ENCODE measurements at places on chromosomes 1 and 21. TPM values are rescaled to one million over a fixed set of nuclear protein-coding genes. Genes with fewer than 3 reads are reported as not detected.

DNA sequence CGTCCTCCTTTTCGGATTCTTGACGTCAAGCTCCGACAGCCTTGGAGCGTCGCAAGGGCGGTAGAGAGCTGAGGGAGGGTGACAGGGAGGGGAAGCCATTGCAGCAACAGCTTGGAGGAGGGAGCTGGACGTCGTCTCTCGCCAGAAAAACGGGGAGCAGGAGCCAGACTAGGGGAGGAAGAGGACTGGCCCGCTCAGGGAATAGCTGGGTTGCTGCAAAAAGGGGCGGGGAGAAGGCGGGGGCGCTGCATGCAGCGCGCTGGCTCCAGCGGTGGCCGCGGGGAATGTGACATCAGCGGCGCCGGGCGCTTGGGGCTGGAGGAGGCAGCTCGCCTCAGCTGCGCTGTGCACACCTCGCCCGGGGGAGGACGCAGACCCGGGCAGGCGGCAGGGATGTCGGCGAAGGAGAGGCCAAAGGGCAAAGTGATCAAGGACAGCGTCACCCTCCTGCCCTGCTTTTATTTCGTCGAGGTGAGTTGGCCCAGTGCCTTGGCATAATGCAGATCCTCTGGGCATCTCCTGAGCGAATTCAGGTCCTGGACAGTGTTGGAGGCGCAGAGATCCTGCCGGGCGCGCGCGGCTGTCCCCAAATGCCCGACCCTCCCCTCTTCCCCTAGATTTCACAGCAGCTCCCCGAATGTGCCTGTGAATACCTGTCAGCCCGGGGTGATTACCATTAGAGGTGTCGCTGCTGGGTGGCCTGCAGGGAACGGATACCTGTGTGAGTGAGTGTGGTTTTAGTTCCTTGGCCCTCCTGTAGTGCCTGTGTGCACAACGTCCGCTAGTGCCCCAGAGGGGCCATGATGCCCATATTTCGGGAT, at the start of gene PLPPR4:
PLPPR4 (plus strand) TSS at position 292 of the 821 bp plus-strand sequence; CDS start at position 394, 102 bp downstream.
- peak; percentile 57 for DNase-seq

GRCh38 chr1:228977741-228978140, 242.5 kb downstream of the RHOU start:
- DNase-seq: no peak

GRCh38 chr1:28208818-28209441, 23.9 kb downstream of the DNAJC8 start:
- DNase-seq: peak; percentile 59

FMO3 gene
- total RNA-seq: 0.88 TPM

DSCAM gene
- not detected for total RNA-seq

DNA sequence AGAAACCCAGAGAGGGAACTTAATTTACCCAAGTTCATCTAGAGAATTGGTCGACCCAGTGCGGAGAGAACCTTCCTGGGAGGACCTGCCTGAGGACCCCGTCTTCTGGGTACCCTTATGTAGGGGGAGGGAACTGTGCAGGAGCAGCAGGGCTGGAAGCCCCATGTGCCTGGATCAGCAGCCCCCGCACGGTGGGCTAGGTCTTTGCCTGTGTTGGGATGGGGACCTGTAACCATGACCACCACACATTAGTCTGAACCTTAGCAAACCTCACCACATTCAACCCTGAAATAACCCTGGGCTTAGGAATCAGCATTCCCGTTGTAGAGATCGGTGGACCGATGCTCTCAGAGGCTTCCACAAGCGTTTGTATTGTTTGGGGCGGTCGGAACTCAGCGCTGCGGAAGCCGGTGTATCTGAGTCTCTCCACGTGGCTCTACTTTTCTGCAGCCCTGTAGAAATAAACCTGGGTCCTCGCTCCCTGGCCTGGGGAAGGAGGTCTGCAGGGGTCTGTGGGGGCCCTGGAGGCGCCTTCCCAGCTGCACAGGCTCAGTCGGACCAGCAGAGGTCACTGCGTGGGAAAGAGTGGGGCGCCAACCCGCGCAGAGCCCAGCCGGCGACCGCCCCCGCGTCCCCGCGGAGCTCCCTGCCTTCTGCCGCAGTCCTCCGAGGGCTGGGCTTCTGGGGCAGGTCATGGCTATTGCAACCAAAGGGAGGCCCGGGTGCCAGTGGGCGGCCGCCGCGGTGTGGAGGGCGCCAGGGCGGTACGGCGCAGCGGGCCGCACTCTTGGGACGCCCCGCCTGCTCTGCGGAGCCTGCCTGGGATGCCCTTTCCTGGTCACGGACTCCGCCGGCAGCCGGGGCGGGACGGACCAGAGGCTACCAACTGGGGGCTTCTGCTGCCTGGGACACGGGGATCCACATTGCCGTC, 36.2 kb upstream of the KCNA10 start:
- DNase-seq: peak; percentile 59

SNX7 gene
- total RNA-seq: 2.8 TPM

Measured in psoas muscle (tissue), 8 donors.